ENCODE measurements at places on chromosomes 11 and 22.

GRCh38 chr11:44765026-44765595 is 38.3 kb downstream of the TSPAN18 start:
- DNase-seq = no peak

- no peak for DNase-seq
Observed at GRCh38 chr11:96186806-96187205, 156.2 kb downstream of the MAML2 start.

- DNase-seq = no peak
Observed at GRCh38 chr11:55714982-55715888, 53.2 kb downstream of the OR4C6 start.

GRCh38 chr11:126118806-126119205 is 56.1 kb upstream of the CDON start:
- DNase-seq = no peak

DNA sequence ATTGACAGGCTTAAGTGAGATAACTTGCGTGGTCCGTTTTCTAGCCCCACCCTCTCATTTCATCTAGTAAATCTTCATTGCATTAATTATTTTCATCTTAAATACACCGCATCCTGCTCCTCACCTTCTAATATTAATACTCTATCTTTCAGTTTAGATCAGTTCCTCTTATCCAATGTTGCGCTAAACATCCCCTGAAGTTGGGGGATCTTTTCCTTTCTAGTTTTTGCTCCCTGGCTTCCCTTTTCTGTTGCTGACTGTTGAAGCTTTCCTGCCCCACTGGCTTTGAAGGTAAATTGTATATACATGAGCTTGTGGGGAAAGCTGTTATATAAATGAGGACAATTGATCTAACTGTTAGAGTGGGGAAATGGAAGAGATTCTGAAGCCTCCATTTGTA is 7.2 kb downstream of the CAT start:
- no peak for DNase-seq

- DNase-seq = peak; percentile 76
Observed at GRCh38 chr11:78417888-78418583, 416 bp upstream of the GAB2 start.

DNA sequence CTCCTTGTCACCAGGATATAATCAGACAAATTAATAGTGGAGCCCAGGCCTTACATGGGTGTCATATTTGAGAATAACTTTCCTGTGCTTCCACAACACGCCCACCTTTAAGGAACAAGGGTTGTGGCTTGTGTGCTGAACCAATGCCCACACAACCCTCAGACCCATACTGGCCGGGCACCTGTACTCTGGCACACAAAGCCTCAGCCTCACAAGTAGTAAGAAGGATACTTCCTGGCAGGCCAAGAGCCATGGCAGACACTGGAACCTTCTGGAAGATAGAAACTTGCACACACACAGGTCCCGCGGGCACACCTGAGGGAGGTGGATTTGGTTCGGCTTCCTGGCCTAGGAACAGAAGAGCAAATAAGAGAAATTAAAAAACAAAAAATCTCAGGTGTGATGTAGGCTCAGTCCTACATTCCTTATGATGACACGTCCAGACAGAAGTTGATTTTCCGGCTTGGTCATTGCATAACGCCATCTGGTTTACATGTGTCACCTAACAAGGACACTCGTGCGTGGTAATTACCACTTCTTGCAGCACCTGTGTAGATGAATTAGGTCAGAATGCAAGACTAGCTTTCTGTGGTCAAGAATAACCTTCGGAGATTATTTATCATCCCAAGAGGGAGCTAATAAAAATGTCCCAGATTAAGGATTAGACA is 5.8 kb upstream of the BRD1 start:
- DNase-seq = no peak

GRCh38 chr11:70145071-70145470 is 58.0 kb upstream of the FADD start:
- DNase-seq = no peak

DNA sequence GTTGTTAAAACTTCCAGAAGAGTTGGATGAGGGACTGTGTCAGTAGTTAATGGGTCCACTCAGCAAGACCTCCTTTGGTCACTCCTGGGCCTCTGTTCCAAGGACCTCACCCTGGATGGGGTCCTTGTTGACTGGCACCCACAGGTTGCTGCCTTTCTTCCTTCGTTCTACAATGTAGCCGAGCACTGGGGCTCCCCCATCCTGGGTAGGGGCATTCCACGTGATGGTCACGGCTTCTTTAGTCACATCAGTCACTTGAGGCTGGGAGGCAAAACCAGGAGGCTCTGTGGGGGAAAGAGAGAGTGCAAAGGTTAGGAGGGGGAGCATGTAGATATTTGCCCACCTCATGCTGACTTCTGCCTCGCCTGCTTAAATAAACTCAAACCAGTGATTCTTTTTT is 12.0 kb downstream of the TMEM86A start:
- DNase-seq = no peak

DNA sequence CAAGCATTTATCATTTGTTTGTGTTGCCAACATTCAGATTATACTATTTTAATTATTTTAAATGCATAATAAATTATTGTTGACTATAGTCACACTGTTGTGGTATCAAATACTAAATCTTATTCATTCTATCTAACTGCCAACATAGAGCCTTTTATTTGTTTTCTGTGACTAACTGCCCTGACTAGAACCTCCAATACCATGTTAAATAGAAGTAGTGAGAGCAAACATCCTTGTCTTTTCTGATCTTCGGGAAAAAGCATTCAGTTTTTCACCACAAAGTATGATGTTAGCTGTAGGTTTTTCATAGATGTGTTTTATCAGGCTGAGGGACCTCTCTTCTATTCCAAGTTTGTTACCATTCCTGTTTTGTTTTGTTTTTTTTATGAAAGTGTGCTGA is 15.2 kb downstream of the TRIM34 start:
- no peak for DNase-seq

DNA sequence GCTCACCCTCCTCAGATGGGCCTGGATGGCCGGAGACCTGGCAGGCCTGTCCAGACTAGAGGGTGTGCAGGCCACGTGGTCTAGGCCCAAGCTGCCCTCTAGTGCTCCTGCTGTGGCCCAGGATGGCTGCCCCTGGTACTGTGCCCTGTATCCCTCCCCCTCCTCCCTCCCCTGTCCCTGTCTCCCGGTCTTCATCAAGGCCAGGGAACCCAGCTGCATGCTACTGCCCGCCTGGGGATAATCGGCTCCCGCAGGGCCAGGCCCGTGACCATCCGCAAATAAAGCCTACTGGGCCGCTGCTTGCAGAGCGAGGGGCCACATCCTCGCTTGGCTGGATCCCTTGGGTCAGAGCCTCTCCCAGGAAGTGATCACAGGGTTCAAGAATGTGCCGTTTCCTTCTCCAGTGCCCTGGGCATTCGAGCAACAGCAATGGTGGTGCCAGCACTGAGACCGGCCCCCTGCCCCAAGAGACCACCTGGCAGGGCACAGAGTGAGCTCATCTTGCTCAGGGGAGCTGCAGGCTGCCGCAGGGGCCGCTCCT is 51.1 kb downstream of the WNT7B start:
- DNase-seq = no peak

- DNase-seq = no peak
Observed at GRCh38 chr22:31327806-31328543, 18.2 kb downstream of the PATZ1 start.

- DNase-seq = no peak
Observed at GRCh38 chr11:82811369-82811768, 77.7 kb upstream of the FAM181B start.

- no peak for DNase-seq
Observed at GRCh38 chr11:3086114-3086513, 28.9 kb upstream of the CARS1 start.

DNA sequence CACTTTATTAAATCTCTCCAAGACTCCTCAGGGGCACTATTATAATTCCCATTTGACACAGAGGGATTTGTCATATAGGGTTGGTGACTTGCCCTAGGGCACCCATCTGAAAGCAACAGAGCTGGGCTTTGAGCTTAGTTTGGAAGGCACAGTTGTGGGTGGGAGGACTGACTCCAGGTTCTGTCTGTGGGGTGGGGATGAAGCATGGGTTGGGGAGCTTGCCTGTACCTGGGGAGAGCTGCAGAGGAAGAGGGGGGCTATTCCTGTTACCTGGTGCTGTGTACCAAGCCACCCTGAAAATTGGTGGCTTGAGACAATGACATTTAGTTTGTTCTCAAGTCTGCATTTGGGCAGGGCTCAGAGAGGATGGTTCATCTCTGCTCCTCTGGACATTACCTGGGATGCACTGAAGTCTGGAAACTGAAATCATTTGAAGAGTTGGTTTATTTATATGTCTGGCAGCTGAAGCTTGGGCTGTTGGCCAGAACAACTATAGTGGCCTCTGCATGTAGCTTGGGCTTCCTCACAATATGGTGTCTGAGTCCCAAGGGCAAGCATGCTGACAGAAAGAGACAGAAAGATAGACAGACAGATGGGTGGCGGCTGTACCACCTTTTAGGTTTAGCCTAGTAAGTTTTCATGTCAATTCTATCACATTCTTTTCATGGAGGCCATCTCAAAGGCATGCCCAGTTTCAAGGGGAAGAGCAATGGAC is 44.9 kb downstream of the LRRC32 start:
- no peak for DNase-seq

DNA sequence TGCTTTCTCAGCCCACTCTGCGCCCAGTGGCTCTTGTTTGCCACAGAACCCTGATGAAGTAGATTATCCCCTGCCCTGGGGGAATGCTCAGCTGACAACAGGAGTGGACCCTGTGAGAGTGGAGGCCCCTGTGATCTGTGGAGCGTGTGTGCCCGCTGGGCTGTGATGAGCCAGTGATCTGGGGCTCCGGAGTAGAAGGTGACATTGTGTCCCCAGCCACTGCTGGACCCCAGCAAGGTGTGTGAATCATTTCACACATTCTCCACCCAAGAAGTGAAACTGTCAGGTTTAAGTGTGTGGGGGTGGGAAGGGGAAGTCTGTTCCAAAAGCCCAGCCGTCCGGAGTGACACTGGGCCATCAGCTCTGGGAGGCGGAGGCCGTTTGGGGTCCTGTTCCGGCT is 33.1 kb upstream of the GRAMD4 start:
- no peak for DNase-seq

GRCh38 chr11:34514597-34514996 is 1.0 kb upstream of the ELF5 start:
- DNase-seq = no peak

DNA sequence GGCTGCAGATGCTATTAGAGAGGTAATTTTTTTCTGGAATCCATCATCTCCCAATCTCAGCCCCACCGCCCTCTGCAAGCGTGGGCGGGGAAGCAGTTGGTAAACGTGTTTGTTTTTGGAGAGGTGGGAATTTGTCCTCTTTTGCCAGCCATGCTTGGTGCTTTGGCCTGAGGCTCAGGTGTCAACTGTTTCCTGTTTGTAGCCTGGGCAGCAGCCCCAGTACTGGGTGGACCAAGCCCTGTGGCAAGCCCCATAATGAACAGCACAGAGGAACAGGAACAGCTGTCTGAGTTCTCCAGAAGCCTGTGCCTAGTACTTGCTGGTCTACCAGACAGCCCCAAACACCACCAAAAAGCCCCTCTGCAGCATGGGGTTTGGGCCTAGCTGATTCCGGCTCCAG is 39.6 kb downstream of the POU2F3 start:
- no peak for DNase-seq

- DNase-seq = no peak
Observed at GRCh38 chr11:78050964-78051831, 12.5 kb upstream of the THRSP start.

DNA sequence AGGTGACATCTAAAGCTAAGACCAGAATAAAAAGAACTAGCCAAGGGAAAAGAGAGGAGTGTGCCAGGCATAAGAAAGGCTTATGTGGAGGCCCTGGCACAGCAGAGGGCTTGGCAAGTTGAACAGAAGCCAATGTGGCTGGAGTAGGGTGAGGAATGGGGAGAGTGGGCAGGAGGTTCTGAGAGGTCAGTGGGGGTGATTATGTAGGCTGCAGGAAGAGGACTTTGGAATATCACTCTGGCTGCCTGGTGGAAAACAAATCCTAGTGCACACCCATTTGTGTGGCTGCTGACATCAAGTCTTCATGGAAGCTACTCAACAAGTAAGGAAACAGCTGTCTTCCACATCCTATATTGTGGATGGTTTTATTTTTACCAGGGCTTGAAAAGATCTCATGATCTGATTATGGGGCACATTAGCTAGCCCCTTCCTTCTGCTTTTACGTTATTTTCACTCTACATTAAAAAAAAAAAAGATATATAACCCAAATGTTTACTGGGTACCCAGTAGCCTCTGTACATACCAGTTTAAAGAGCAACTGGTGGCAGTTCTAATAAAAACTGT is 3.4 kb downstream of the MRPL16 start:
- DNase-seq = no peak

DNA sequence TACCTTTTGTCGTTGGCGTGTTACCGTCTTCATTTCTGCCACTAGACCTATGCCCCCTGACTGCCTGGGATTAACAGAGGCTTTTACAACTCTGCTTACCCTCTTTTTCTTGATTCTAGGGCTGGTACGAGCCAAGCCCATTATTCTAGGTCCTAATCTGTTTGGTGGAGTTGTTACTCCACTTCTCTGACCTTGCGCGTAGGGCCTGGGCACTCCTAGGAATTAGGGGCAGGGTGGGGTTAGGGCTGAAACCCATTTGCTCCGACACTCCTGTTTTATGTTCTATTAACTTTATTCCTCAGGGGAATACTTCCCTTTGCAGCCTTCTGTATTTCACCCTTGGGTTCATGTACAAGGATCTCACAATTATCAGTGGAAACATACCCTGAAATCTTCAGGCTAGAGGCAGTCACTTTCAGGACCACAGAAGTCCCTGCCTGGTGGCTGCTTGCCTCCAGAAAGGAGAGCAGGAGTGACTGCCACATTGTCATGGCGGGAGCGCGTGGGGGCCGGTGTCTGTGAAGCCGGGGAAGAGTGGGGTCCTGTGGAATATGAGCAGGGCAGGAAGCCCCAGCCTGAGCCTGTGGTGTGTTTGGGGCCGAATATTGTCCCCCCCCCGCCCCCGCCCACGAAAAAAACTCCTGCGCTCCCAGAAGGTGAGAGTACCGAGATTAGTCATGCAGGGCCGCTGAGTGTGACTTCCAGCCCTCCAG is 731 bp upstream of the SLC37A2 start:
- no peak for DNase-seq

DNA sequence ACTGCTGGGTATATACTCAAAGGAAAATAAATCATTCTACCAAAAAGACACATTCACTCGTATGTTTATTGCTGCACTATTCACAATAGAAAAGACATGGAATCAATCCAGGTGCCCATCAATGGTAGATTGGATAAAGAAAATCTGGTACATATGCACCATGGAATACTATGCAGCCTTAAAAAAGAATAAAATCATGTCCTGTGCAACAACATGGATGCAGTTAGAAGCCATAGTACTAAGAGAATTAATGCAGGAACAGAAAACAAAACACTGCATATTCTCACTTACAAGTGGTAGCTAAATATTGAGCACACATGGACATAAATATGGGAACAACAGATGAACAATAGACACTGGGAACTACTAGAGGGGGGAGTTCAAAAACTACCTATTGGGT is 96.3 kb downstream of the FAM76B start:
- no peak for DNase-seq

DNA sequence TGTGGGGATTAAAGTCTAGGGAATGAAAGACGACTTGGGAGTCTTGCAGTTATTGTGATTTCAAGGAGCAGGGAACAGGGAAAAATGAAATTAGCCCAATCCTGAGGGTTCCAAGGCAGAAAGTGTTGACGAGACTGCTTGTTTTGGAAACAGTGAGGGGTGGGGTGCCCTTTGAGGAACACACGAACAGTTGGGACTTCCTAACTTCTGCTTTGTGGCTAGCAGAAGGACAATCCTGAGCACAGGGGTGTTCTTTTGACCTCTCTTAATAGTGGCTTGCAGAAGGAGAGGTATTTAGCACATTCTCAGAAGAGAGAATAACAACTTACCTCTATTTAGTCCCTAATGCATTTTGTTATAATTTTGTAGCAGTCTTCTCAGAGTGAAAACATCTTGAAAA is 545.9 kb upstream of the ARHGAP42 start:
- no peak for DNase-seq

- DNase-seq = no peak
Observed at GRCh38 chr11:10490398-10491241, 35.6 kb downstream of the AMPD3 start.
